ENCODE measurements at places on chromosomes 4 and X. TPM values are rescaled to one million over a fixed set of nuclear protein-coding genes. Genes with fewer than 3 reads are reported as not detected.

GRCh38 chr4:174284487-174284886 is 776 bp downstream of the CEP44 start:
- H3K27me3 ChIP-seq: no peaks in the 10 kb centered on the region
- H3K4me1 ChIP-seq: peaks cover 3% of the 10 kb centered on the region
- no peak for DNase-seq
- H3K4me3 ChIP-seq: peak overlapping the region; percentile 93

DNA sequence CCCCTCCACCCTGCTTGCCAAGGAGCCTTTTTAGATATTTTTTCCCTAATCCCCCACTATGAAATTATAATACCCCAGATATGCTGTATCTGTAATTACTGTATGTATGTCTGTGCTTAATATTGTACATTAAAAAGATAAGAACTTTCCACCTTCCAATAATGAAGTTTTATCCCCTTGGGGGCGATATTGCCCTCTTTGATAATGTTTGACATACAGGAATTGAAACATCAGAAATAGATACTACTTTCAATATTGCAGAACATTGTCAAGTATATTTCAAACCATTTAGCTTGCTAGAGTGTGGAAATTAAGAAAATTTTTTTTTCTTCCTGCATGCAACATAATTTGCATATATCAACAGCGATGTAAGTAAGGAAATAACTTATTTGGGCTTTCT is 58.9 kb downstream of the NAF1 start:
- no peak overlapping the region for H3K27ac ChIP-seq
- no peaks in the 10 kb centered on the region for H3K27me3 ChIP-seq
- no peak overlapping the region for H3K4me3 ChIP-seq
- H3K4me1 ChIP-seq: no peaks in the 10 kb centered on the region
- DNase-seq: peak; percentile 13
- no peaks in the 10 kb centered on the region for H3K36me3 ChIP-seq

DNA sequence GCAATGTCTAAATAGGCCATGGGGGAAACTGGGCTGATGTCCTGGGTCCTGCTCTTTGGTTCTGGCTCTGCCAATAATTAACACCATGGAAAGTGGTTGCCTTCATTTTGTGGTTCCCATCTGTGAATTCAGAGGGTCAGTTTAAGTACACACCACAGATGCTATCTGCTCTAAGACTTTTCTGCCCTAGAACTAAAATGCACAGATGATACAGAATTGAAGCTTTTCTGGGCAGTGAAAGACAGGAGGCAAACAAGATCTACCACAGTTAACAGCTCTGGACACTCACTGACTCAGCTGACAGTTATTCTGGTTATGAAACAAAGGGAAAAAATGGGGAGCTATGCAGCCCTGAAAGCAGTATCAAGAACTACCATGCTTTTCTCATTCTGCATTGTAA is 37.3 kb downstream of the APBB2 start:
- peaks cover 2% of the 10 kb centered on the region for H3K4me1 ChIP-seq
- no peaks in the 10 kb centered on the region for H3K27me3 ChIP-seq
- no peak for DNase-seq
- H3K36me3 ChIP-seq: no peaks in the 10 kb centered on the region
- peak overlapping the region; percentile 40 for H3K27ac ChIP-seq

- no peak for DNase-seq
- H3K4me3 ChIP-seq: no peak overlapping the region
- no peaks in the 10 kb centered on the region for H3K4me1 ChIP-seq
- H3K27me3 ChIP-seq: peaks cover 12% of the 10 kb centered on the region
- no peaks in the 10 kb centered on the region for H3K36me3 ChIP-seq
- no peak overlapping the region for H3K27ac ChIP-seq
These were observed 51.9 kb upstream of the SLC6A14 start for GRCh38 chrX:116384406-116384954.

DNA sequence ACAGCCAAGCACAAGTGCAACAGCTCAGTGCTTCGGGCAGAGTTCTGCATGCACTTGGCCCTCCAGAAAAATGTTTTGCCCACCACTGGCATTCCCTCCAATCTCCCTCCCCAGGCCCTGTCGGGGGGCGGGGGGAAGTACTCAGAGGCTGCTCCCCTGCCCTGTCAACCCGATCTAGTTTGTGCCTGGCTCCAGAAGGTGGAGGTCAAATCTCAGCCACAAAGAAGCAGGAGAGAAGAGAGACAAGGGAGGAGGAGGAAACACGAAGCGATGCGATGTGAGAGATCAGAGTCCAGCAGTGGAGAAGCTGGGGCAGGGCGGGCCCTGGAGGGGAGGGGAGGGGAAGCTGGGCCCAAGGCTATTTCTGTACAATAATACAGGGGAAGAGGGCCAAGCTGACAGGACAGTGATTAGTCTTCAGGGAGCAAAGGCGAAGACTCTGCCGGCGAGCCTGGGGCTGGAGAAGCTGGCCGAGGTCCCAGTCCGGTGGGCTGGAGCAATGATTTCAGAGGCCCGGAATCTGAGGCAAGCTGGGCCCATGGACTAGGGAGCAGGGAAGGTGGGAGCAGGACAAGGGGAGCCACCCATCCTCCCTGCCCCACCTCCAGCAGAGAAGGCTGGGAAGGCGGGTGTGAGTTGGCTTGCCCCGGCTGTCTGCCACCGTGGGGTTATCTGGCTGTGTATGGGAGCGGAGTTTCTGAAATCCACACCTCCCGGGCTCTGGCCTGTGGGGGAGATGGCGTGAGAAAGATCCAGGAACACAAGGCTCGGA is 167.1 kb downstream of the EFNB1 start:
- H3K27ac ChIP-seq: no peak overlapping the region
- H3K4me1 ChIP-seq: peaks cover 16% of the 10 kb centered on the region
- DNase-seq: peak; percentile 77
- no peaks in the 10 kb centered on the region for H3K36me3 ChIP-seq
- H3K4me3 ChIP-seq: no peak overlapping the region

DNA sequence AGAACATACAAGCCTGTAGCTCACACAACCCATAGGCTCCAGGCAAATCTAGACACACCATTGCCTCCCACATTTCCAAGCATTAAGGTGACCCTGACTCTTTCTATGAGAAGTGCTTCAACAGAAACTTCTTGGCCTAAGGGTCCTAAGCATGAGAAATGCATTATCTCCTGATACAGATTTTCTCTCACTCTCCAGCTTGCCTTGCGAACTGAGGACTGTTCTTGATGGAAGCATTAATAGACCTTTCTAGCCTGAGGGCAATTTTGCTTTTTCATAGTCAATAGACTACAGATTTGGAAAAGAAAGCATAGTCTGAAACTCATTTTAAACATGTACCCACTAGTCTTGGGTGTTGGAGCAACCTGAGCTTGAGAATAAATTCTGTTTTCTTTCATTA is 1801.3 kb upstream of the PCDH7 start:
- H3K4me3 ChIP-seq: no peak overlapping the region
- no peak overlapping the region for H3K27ac ChIP-seq
- H3K27me3 ChIP-seq: no peaks in the 10 kb centered on the region
- no peak for DNase-seq
- H3K36me3 ChIP-seq: no peaks in the 10 kb centered on the region
- H3K4me1 ChIP-seq: no peaks in the 10 kb centered on the region

GRCh38 chr4:32219306-32220075 is 1499.3 kb downstream of the PCDH7 start:
- no peaks in the 10 kb centered on the region for H3K27me3 ChIP-seq
- DNase-seq: no peak

DNA sequence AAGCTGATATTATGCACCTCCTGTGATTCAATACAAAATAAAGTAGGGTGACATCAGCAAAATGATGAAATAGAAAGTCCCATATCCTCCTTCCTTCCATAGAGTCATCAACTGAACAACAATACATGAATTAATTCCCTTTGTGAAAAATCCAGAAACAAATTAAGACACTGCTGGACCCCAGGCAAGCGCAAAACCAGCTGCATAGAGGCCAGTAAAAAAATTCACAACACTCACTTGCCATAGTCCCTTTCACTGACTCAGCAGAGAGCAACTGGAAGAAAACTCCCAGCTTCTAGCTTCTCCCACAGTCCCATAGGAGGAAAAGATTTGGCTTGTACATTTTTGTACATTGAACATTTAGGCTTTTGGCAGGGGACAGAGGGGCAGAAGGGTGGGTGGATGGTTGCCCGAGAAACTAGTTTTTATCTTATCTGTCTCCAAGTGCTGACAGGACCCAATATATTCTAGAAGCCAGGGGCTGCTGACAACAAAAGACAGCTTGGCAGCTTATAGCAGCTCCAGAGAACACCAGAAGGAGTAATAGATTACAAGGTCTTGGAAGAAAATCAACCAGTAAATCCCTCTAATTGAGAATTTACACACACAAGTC is 124.6 kb downstream of the NDST3 start:
- H3K27me3 ChIP-seq: no peaks in the 10 kb centered on the region
- H3K4me1 ChIP-seq: no peaks in the 10 kb centered on the region
- no peak for DNase-seq
- no peaks in the 10 kb centered on the region for H3K36me3 ChIP-seq

DNA sequence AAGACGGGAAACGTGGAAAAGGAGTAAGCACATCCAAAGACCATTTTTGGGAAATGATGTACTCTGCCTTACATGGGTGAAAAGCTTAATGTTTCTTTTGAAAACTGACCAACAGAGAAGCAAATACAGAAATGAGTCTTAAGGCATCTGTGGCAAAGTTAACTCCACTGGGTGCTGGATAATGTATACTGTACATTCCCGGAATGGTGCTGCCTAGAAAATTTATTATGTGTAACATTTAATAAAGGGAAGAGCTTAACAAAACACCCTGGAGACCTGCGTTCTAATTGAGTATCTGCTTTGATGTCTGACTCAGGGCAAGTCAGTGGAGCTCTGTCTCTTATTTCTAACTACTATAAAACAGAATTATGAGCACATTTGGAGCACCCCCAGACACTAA is 230.2 kb downstream of the MID1 start:
- no peak for DNase-seq
- H3K27ac ChIP-seq: no peak overlapping the region
- no peaks in the 10 kb centered on the region for H3K4me1 ChIP-seq
- H3K4me3 ChIP-seq: no peak overlapping the region
- no peaks in the 10 kb centered on the region for H3K36me3 ChIP-seq

GRCh38 chr4:186954956-186955355 is 231.3 kb upstream of the FAT1 start:
- no peaks in the 10 kb centered on the region for H3K36me3 ChIP-seq
- H3K27me3 ChIP-seq: no peaks in the 10 kb centered on the region
- no peak overlapping the region for H3K27ac ChIP-seq

DNA sequence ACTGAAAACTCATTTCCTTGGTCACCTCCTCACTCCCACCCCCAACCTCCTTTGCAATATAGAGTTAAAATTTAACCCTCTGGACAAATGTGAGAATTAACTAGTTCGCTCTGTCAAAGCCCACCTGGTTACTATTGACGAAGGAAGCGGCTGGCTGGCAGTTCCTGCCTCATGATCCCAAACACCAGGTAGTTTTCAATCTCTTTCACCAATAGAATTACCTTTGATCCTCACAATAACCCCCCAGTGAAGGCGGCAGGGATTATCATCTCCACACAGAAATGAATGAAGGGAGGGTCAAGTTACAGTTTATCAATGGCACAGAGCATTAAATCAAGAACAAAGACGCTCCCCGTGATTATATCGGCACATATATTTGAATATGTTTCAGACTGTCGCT is 65.7 kb upstream of the TTC29 start:
- peaks cover 11% of the 10 kb centered on the region for H3K4me1 ChIP-seq
- H3K4me3 ChIP-seq: no peak overlapping the region
- H3K27me3 ChIP-seq: no peaks in the 10 kb centered on the region
- H3K27ac ChIP-seq: no peak overlapping the region

GRCh38 chr4:130187587-130187986 is 1091.6 kb downstream of the C4orf33 start:
- no peaks in the 10 kb centered on the region for H3K36me3 ChIP-seq
- no peaks in the 10 kb centered on the region for H3K27me3 ChIP-seq
- H3K27ac ChIP-seq: no peak overlapping the region
- no peak for DNase-seq

DNA sequence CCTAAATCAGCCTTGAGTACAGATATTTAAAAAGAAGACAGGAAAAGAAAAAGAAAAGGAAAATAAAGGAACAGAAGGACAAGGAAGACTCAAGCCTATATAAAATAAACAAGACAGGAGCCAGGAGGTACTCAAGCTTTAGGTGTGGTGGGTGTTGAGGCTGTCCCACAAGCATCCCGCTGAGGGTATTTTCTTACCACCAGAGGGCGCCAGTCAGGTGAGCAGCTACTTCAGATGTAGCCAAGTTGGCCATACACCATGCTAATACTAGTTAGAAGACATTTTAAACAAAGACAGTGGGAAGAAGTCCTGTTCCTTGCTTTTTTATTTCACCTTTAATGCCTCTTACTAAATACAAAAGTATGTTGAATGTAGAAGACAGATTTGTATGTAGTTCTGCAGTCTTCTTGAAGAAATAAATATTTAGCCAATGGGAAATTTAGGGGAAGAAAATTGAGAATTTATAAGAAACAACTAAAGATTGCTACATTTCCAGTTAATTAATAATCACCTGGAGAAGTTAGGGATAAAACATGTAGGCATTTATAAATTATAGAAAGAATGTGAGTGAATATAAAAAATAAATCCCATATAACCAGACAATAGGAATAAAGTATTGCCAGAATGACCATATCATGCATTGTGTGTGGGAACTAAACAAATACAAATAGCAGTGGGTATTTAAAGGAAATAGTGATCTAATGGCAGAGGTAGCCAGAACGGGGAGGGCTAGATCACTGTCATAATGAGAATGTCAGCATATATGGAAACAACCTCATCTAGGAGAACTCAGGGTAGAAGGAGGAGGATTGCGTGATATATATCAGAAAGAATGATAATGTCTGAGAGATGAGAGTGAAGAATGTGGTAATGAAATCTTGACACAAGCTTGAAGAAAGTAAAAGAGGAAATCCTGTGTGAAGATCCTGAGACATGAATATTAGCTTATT is 71.0 kb downstream of the MTHFD2L start:
- DNase-seq: peak; percentile 68
- no peak overlapping the region for H3K27ac ChIP-seq
- no peaks in the 10 kb centered on the region for H3K27me3 ChIP-seq
- H3K4me1 ChIP-seq: peaks cover 2% of the 10 kb centered on the region

GRCh38 chrX:10549280-10549679 is 71.1 kb downstream of the MID1 start:
- no peaks in the 10 kb centered on the region for H3K36me3 ChIP-seq
- H3K27me3 ChIP-seq: peaks cover 5% of the 10 kb centered on the region
- DNase-seq: no peak
- H3K4me3 ChIP-seq: no peak overlapping the region
- peaks cover 3% of the 10 kb centered on the region for H3K4me1 ChIP-seq
- H3K27ac ChIP-seq: no peak overlapping the region

Gene DOK7
- 2.7 TPM for total RNA-seq

Gene GBA3
- total RNA-seq: 0.34 TPM

Gene SERPINA7
- not detected for total RNA-seq

Gene TEX13C
- not detected for total RNA-seq

Gene PRRG1
- 4.7 TPM for total RNA-seq

Gene RRH
- total RNA-seq: 0.21 TPM

Gene PRRG3
- 2.4 TPM for total RNA-seq

Gene GAGE12H
- total RNA-seq: not detected

Gene MGARP
- total RNA-seq: 0.26 TPM

Measured in lung (tissue), 17 donors.